ENCODE measurements at places on chromosomes 4 and X. TPM values are rescaled to one million over a fixed set of nuclear protein-coding genes. Genes with fewer than 3 reads are reported as not detected.
A peak's percentile ranks its signal among the peaks of the same experiment; 100 is the strongest.

Gene RELL1
- 12.1 TPM for total RNA-seq

Gene UGT2B15
- not detected for total RNA-seq

Gene ATP11C
- total RNA-seq: 19.7 TPM

Gene SEC31A
- 137 TPM for total RNA-seq

Gene ARHGAP36
- total RNA-seq: 57.7 TPM

Gene NONO
- 316 TPM for total RNA-seq

Gene TMSB15B
- total RNA-seq: 1.2 TPM

Gene SLIT2
- total RNA-seq: 68.7 TPM

Gene PPP2R2C
- total RNA-seq: 0.99 TPM

Gene CSAG1
- total RNA-seq: not detected

Gene MAD2L1
- 1.0 TPM for total RNA-seq

Gene CFAP47
- 0.14 TPM for total RNA-seq

DNA sequence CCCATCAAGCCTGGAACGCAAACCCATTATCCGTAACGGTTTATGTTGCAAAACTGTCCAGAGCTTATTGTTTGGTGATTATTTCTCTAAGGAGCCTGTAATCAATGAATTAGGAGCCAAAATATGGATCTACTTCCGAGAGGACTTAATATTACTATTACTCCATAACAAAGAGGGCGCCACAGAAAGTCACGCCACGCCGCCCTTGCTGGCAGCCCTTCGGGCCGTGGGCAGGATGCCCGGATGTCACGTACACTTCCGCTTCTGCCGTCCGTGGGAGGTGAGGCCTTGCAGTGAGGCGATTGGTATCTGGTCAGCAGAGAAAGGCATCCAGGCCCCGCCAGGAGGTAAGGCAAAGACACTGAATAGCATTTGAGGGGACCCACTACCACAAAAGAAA, at the start of gene MAGEB10:
TSS of gene MAGEB10 (plus strand) at position 301 of the 400 bp plus-strand sequence. CDS start 13,317 bp downstream, outside the sequence.
- DNase-seq: no peak

- DNase-seq: no peak
These were observed 2.9 kb upstream of the LONRF3 start for GRCh38 chrX:118971552-118971951.

DNA sequence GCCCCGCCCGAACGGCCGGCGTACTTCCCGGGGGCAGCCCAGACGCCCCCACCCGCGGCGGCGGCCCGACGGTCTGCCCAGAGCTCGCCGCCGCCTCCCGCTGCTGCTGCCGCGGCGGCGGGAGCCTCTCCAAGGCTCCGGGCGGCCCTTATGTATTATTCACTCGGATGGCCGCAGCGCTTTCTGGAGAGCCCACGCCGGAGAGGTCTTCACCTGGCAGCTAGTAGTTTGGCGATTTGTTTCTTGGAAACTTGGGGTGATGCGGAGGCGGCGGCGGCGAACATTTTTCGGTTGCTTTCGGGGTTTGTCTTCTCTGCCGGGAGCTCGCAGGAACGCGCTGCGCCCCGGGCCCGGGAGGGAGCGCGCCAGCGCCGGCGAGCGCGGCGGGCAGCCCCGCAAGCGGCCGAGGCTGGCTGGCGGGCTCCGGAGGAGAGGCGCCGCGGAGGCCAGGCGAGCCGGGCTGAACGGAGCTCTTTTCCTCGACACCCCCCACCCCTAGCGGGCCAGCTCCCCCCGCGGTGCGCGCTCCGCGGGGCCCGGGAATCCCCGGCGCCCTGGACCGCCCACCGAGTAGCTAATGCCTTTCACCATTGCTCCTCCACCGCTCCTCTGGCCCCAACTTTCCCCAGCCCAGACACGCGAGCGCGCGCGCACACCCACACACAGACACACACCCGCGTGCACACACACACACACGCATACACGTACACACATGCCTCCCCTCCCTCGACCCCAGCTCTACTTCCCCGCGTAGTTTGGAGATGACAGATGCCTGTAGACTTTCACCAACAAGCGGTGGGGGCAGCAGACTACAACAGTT, 113.5 kb downstream of the DHX15 start:
- DNase-seq: peak; percentile 20

GRCh38 chr4:182105416-182105815, 137.8 kb upstream of the TENM3 start:
- no peak for DNase-seq

DNA sequence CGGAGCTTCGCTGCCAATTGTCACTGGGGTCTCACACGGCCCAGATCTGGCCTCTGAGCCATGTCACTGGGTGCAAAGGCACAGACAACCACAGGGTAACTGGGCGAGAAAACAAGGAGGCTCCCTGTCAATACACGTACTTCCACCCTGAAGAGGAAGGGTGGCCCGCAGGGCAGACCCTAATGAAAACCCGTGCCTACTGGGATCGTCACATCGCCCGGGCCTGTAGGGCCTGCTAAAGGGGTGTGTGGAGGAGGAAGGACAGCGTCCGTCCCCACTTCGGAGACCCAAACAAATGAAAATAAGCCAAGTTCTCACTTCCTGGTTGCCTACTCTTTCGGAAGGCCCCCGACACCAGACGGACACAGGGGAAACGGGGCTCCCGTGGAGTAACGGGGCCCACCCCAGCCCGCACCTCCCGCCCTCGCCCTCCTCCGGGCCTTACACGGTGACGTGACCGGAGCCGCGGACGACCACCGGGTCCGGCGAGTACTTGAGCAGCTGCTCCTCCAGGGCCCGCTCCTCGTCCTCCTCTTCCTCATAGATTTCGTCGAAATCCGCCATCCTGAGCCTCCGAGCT, 578 bp downstream of the CHIC2 start:
- DNase-seq: peak; percentile 62

DNA sequence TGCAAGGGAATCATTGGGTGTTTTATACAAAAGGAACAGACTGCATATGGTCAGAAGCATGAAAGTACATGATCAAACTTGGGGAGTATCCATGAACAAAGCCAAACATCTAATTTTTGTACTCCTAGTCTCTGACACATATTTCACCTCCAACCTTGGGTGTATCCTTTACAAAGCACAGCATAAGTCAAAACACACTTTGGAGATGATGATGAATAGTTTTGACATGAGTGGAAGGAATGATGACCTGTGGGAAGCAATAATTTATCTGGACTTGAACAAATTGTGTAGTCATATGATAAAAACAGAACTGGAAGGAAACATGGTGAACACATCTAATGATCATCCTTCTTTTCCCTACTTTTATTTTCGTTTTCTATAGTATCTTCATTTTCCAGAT, 108.7 kb upstream of the PLS3 start:
- no peak for DNase-seq

GRCh38 chrX:107272431-107272921, 66.1 kb downstream of the DNAAF6 start:
- DNase-seq: no peak

GRCh38 chrX:47831788-47832187, 4.9 kb upstream of the ZNF81 start:
- DNase-seq: peak; percentile 44

- DNase-seq: no peak
These were observed 673.0 kb upstream of the GRID2 start for GRCh38 chr4:91630764-91631163.

GRCh38 chr4:1285790-1286553, 3.7 kb upstream of the MAEA start:
- DNase-seq: no peak

DNA sequence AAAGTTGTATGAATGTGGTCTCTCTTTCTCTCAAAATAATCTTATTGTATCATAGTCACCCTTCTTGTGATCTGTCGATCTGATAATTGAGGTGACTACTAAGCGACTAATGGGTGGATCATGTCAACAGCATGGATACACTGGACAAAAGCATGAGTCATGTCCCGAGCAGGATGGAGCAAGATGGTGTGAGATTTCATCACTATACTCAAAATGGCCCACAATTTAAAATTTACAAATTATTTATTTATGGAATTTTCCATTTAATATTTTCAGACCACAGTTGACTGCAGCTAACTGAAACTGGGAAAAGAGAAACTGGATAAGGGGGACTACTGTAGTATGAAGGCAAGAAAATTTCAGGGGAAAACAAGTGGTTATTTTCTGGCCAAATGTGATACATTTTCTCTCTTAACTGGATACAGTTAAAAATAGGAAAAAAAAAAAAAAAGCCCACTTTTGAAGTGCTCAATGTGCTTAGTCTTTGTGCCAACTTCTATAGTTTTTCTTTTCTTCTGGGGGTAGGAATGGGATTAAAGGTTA, 25.3 kb downstream of the FAM241A start:
- DNase-seq: no peak

- DNase-seq: no peak
These were observed 31.6 kb upstream of the PPARGC1A start for GRCh38 chr4:23921447-23921845.

DNA sequence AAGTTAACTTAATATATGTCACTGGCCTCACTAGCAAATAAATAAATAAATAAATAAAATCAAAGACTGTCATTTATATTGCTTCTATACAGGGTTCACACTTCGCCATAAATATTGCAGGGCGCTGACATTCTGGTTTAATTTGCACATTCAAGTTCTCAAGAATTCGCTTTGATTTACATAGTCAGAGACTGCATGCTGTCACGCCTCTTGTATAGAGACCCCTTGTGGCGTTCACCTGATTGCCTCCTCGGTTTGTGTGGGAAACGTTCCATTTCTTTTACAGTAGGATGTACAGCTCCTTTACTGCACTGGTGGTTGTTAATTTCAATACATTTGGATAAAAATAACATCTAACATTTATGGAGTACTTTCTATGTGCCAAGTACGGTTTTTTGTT, 71.3 kb upstream of the ADGRG2 start:
- no peak for DNase-seq

DNA sequence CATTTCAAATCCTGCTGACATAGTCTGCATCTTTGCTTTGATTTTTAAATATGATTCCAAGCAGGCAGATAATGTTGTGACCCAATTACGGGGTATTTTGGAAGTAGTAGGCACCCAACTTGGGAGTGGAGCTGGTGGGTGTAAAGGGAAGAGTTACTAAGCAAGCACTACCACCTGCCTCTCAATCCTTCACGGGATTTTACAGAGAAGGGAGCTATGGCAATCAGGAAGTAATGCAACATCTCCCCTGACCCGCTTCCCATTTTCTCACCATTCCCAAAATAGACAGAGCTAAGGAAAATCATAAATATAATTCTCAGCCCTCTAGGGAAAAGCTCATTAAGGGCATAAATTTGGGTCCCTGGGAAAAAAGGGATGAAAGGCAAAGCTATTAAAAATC, 9.2 kb downstream of the APBB2 start:
- no peak for DNase-seq

GRCh38 chrX:150155436-150156035, 207.6 kb upstream of the MAMLD1 start:
- peak; percentile 51 for DNase-seq

DNA sequence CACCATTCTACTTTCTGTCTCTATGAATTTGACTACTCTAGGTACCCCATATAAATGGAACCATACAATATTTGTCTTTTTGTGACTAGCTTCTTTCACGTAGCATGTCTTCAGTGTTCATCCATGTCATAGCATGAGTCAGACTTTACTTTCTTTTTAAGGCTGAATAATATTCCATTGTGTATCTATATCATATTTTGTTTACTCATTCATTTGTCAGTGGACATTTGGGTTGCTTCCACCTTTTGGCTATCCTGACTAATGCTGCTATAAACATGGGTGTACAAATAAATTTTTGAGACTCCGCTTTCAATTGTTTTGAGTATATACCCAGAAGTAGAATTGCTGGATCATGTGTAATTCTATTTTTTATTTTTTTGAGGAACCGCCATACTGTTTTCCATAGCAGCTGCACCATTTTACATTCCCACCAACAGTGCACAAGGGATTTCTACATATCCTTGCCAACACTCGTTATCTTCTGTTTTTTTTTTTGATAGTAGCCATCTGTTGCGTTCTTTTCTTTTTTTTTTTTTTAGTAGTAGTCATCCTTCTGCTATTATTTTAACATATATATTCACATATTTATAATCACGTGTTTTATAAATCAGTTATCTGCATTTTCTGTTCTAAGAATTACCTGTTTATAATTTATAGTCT, 158.0 kb upstream of the MED14 start:
- DNase-seq: no peak

DNA sequence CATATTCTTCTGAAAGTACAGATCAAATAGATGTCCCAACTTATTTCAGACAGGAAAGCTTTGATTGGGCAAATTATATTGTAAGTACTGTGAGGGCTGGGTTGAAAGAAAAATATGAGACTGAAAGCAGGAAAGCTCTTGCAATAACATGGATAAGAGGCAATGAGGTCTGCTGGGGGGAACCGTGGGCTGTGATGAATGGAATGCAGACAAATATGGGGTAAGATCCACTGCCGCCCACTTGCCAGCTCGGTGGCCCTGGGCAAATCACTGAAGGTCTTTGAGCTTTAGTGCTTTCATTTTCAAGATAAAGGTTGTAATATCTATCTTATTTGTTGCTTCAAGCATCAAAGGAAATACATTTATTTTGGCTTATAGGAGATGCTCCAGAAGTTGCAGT, 51.0 kb downstream of the AGA start:
- DNase-seq: no peak

GRCh38 chrX:130108647-130109428, 1.5 kb downstream of the ELF4 start:
- no peak for DNase-seq

DNA sequence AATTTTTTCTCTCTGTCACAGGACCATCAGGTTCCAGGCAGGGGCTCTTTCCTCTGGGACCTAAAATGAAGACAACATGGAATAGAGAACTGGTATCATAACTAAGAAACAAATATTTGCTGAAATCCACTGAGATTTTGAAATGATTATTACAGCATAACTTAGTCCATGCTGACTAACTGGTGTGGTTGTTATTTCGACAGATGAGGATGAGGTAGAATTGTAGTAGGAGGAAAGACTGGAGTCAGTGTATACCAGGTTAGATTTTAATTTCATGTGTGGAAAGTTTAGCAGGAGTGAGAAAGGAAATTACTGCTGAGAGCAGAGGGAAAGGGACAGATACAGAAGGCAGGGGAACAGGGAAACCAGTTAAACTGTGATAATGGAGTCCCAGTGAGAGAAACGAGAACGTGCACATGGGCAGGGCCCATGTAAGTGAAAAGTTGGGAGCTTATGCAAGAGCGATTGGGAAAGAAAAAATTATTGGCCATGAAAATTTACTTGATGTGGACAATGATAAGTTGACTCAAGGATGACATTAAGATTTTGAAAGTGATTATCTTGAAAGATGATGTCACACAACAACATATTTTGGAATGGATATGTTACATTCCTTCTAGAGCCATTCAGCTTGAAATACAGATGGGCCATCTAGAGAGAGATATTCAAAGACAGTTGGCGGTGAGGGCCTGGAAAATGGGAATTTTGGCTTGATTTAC, 98.7 kb upstream of the DDIT4L start:
- no peak for DNase-seq

GRCh38 chr4:18616720-18617119, 595.2 kb upstream of the LCORL start:
- DNase-seq: no peak

GRCh38 chr4:39568805-39569204, 41.6 kb upstream of the UGDH start:
- no peak for DNase-seq

GRCh38 chr4:186345184-186345583, 79.2 kb downstream of the F11 start:
- no peak for DNase-seq

GRCh38 chrX:131617182-131617581, 73.3 kb downstream of the OR13H1 start:
- DNase-seq: no peak

Data from adrenal gland (tissue), 19 donors.